ENCODE measurements at places on chromosomes 6 and 20. TPM values are rescaled to one million over a fixed set of nuclear protein-coding genes. Genes with fewer than 3 reads are reported as not detected.

- DNase-seq = no peak
These were observed 60.3 kb downstream of the ADGRG6 start for GRCh38 chr6:142361779-142362750.

DNA sequence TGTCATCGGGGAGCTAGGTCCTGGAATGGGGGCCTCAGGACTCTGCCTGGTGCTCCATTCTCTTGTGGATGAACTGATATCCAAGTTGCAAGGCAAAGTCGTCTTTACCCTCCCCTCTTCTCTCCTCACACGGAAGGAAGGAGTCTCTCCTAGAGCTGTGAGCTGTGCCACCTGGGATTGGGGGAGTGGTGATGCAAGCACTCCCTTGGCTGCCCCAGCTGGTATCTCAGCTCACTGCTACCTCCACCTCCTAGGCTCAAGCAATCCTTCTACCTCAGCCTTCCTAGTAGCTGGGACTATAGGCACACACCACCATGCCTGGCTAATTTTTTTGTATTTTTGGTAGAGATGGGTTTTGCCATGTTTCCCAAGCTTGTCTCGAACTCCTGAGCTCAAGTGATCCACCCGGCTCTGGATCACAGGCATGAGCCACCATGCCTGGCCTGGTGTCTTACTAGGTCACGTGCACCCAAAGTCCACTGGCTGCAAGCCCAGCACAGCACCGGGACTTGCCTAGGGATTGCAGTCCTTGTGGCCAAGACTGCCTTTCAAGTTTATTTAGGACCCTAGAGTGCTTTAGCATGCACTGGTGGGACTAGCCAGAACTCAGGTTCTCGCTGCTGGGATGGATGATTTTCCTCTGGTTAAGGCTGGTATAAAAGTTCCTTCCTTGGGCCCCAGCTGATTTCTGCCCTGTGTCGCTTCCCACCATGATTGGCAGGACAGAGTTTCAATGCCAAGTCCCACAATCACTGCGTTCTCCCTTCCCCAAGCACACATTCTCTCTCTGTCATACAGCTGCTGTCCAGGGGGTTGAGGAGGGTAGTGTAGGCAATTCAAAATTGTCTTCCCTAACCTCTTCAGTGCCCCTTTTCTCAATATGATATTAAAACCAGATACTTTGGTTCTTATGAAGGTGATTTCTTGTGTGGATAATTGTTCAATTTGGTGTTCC lies 33.5 kb downstream of the SMAP1 start:
- no peak for DNase-seq

GRCh38 chr6:45504947-45505346 lies 127.2 kb upstream of the SUPT3H start:
- DNase-seq = no peak

BCAS4 gene
- total RNA-seq = 12.7 TPM

- no peak for DNase-seq
These were observed 397.0 kb downstream of the NKAIN2 start for GRCh38 chr6:124200661-124201060.

GRCh38 chr6:161443848-161444247 lies 170.0 kb upstream of the AGPAT4 start:
- no peak for DNase-seq

TMC2 gene
- not detected for total RNA-seq

DNA sequence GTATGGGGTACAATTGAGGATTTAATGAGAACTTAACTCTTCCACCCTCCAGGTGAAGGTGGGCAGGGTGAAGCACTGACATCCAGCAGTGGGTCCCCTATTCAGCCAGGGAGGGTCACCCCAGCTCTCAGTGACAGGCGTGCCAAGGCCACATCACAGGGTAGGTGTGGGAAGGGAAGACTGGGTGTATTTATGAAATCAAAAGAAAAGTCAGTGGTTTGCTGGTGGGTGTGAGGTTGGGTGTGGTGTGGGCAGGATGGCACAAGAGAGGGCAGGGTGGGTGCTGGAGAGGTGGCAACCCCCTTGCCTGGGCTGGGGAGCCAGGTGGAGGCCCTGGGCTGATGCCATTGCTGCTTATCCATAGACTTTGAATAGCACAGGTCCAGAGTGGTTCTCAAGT lies 16.6 kb downstream of the SYNDIG1 start:
- DNase-seq = no peak

DNA sequence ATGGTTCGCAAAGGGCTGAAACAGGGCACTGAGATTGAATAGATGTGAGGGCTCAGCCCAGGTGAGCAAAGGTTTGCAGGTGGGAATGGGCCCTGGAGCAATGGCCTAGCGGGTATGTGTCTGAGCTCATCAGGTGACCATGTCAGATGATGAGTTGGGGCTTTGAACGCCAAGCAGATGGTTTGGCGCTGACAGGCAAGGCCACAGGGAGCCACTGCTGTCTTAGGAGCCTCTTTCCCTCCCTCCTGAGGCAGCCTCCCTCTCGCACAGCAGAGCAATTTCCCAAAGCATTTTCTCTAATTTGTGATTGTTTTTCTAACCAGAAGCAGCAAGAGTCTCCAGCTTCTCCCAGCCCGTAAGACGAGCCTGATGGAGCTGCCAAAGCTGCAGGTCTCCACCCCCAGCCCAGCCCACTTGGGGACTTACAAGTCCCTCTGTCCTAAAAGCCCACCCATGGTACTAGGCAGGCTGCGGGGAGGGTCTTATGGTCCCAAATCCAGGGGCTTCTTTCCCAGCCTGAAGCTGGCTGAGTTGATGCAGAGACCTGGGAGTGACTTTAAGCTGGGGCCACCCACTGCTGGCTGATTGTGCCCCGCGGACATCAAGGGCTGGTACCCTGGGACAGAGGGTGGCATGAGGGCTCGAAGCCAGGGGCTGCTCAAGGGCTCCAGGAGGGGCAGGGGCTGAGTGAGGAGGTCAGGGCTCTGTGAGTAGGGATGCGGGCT lies 11.6 kb downstream of the CDH22 start:
- no peak for DNase-seq

GRCh38 chr6:13524801-13525508 lies 37.6 kb upstream of the GFOD1 start:
- DNase-seq = no peak

SLC12A5 gene
- not detected for total RNA-seq
